ENCODE measurements at places on chromosomes 11 and 22.
A peak's percentile ranks its signal among the peaks of the same experiment; 100 is the strongest.

DNA sequence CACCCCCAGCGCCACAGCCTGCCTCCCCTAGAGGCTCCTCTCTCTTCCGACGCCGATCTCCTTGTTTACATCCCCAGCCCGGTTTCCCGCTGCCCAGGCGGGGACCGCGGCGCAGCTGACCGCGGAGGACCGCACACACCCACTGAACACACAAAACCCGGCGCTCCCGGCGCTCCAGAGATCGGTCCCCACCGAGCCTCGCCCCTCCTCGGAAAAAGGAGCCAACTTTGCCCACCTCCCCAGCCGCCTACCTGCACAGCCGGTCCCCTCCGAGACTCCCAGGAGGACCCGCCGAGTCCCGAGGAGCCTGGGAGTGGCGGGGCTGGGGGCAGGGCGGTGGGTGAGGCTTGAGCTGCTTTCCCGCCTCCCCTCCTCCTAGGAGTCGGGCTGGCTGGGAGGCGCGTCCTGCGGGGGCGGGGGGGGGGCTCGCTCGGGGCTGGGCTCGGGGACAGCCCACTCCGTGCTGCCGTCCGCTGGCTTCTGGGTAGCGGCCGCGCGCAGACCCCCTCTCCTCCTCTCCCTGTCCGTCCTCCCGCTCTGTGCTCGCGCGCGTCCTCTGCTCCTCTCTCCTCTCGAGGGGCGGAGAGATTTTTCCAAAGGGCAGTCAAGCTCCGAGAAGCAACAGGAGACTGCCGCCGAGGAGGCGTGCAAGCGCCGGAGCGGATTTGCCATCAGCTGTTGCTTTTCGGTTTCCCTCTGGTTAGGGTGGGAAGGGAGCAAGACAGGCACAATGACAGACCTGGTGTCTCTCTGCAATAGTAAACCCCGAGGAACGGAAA, at the start of gene FXYD6:
FXYD6 (minus strand) TSS at position 318 of the 779 bp plus-strand sequence. CDS start 33,882 bp downstream, outside the sequence.
- peak; percentile 68 for ATAC-seq

GRCh38 chr11:59708537-59708936, 5.1 kb downstream of the OR10V1 start:
- no peak for ATAC-seq

GRCh38 chr11:122399375-122399774, 256.1 kb upstream of the UBASH3B start:
- ATAC-seq: no peak

DNA sequence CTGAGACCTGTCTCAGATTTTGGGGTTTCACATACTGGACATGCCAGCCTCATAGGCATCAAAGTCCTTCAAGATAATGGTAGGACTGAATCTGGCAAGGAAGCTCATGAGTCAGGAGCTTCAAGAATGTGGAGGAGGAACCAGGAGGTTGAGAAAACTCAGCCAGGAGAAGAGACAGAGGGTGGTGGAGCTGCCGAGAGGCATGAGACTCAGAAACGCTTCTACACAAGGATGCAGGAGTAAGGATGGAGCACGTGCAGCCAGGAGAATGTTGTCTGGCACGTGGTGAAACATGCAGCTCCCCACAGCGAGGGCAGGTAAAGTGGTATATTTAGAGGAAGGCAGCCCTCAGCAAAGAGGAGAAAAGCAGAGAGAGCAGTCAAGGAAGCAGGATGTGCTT, 148.7 kb upstream of the ISX start:
- no peak for ATAC-seq

DNA sequence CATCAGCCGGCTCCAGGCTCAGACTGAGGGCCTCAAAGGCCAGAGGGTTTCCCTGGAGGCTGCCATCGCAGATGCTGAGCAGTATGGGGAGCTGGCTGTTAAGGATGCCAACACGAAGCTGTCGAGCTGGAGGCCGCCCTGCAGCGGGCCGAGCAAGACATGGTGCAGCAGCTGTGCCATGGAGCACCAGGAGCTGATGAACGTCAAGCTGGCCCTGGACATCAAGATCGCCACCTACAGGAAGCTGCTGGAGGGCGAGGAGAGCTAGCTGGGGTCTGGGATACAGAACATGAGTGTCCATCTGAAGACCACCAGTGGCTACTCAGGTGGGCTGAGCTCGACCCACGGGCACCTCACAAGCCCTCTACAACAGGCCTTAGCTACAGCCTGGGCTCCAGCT, 4.0 kb upstream of the SCUBE2 start:
- no peak for ATAC-seq

GRCh38 chr11:116043857-116044256, 539.6 kb upstream of the CADM1 start:
- no peak for ATAC-seq

DNA sequence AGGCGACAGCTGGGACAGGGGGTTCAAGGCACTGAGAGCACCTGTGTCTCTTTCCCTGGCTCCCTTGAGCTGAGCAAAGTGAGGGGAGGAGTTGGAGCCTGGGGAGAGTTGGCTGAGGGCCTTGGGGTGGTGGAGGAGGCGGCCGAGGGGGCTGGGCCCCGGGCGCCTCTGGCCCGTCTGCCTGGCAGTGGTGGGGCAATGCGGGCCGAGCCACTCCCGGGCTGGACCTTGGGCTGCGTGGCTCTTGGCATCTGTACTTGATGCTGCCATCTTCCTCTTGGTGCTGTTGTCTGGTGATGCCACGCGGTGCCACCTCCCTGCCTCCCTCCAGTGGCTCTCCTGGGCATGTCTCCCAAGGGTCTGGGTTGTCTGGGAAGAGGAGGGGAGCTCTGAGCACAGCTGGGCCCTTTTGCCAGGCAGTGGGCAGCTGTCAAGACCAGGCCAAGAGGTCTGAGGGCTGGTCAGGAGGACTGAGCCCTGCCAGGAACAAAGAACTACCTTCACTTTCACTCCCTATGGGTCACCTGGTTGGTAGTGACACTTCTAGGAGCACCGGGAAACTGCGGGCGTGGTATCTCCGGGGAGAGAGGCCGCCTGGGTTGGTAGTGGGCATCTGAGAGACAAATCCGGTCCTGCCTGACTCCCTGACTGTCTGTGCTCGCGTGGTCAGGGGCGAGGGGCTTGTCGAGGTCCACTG, 1.3 kb downstream of the GRIK4 start:
- ATAC-seq: no peak

DNA sequence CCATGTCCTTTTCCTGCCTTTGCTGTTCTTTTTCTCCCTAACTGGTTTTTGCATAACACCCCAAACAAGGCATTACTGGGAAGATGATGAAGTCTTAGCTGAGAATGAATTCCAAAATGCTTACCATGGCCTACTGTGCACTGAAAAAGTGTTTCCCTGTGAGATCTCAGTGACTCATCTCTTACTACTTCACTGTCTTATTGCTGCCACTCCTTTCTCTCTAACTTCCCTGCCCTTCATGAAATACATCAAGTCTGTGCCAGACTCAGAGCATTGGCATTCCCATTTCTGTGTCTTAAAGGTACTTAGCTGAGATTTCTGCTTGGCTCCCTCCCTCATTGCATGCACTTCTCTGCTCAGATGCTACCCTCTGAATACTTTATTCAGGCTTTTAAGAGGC, 49.1 kb upstream of the MUC15 start:
- ATAC-seq: peak; percentile 63

DNA sequence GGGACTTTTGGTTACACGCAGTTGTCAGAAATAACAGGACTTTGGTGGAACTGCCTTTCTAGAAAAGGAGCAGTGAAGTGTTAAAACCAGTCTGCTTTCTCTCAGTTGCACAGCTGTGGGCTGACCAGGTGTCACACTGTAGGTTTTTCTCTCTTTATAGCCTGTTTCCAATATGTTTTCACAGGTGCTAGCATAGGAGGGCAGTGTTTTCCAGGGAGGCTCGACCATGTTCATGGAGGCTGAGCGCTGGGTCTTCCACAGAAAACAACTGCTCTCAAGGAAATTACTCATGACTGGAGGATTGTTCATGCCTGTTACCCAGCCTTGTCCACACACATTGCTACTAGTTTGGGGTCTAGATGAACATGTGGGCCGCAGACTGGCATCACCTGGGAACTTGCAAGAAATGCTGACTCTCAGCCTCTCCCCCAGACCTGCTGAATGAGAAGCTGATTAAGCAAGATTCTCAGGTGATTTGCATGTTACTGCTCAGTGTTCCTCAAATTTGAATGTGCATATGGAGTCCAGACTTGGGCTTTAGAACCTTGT, 157.7 kb downstream of the MAML2 start:
- ATAC-seq: no peak

- no peak for ATAC-seq
These were observed 93.3 kb downstream of the SGSM3 start for GRCh38 chr22:40463683-40464082.

DNA sequence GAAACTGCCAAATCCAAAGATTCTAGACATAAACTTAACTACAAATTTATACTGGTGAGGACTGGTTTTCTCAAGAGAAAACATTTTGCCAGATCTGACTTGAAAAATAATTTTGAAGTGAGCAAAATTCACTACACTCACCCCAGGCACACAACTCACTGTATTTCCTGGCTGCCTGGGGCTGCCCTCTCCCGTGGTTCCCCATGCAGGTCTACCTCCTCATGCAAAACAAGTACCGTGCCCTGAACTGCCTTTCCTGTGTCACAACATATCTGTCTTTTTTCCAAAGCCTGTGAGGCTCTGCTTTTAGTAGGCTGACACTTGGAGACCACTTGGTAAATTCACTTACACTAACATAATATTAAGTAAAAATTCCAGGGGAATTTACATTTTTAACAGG, 76.4 kb downstream of the LIF start:
- no peak for ATAC-seq

- ATAC-seq: no peak
These were observed 2.6 kb upstream of the ENDOD1 start for GRCh38 chr11:95086836-95087570.

GRCh38 chr11:66727282-66728037, 1.6 kb downstream of the SPTBN2 start:
- ATAC-seq: peak; percentile 56

DNA sequence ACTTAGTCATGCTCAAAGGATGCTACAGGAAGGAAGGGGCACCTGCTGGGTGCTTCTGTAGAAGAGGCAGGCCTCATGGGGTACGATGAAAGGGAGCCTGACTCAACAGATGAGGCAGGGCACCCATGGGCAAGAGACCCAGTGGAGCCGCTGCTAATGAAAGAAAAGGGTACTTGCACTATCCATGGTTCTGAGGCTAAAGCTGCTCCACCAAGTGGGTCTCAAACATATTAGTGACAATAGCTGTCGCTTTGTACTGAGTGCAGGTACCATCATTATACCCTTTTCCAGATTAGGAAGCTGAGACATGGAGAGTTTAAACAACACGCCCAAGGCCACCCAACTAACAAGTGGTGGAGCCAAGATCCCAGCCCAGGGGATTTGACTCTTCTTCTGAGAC, 127.5 kb upstream of the SERPIND1 start:
- ATAC-seq: no peak

GRCh38 chr11:78355309-78355705, 62.3 kb downstream of the GAB2 start:
- ATAC-seq: no peak

- no peak for ATAC-seq
These were observed 907.5 kb upstream of the CCDC90B start for GRCh38 chr11:84193706-84194105.

GRCh38 chr11:75031224-75031753, 42.6 kb downstream of the NEU3 start:
- ATAC-seq: peak; percentile 61

GRCh38 chr11:100734743-100735527, 47.8 kb downstream of the ARHGAP42 start:
- no peak for ATAC-seq

GRCh38 chr11:19740586-19740985, 27.9 kb downstream of the NAV2 start:
- no peak for ATAC-seq

GRCh38 chr22:48498526-48499331, 1328.9 kb downstream of the BRD1 start:
- ATAC-seq: no peak

DNA sequence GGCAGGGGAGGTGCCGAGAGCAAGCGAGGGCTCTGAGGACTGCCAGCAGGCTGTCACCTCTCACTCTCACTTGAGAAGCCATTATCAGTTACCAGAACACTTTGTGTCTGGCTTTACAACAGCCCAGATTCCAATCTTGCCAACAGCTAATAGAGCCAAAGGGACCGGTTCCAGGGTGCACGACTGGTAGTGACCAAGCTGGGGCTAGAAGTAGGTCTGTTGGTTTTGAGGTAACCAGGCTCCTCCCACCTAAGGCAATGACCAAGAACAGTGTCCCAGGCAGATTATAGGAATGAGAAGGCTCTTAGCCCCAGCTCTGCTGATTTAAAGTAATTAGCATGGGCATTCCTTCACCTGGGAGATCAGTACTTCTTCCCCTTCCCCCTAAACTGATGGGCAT, 7.2 kb upstream of the IL10RA start:
- no peak for ATAC-seq

GRCh38 chr11:120775986-120776951, 247.6 kb upstream of the TBCEL start:
- no peak for ATAC-seq

DNA sequence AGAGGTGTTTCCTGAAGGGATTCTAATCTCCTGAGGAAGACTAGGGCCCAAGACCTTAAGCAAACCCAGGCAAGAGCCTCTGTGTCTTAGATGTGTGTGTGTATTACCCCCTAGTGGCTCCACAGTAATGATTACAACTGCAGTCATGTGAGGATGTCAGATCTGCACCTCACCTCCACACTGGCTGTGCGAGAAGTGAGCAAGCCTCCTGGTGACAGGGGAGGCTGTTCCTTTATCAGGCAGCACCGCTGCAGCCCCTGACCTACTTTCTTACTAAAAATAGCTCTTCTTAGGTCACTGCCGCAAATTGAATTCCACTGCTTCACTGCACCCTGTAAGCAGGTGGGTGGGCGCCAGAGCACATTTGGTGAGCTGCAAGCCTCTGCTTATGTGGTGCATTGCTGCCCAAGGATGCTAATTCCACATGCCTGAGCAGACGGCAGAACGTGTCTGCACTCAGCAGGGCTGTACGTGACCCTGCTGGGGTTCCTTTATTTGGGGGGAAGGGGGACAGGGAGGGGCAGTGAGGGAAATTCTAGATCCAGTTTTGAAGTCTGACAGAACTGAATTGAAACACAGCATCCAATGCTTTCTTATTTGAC, 112.4 kb downstream of the KCNC1 start:
- ATAC-seq: peak; percentile 95

- no peak for ATAC-seq
These were observed 11.4 kb upstream of the APOL3 start for GRCh38 chr22:36171941-36172340.

DNA sequence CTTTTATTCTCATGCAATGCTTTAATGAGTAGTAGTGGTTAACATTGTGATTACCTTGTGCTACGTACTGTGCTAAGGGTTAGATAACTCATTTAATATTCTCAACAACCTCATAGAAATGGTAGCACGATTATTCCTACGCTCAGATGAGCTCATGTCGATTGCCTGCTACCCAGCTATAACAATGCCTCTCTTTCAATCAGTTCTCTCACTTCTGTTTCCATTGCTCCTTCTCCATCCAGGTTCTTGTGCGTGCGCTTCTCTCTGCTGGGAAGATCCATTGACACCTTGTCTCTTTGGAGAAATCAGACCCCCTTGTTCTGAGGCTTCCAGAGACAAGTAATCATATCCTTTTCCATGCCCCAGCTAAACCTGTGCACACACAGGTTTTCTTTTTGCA, 120.8 kb downstream of the NECTIN1 start:
- no peak for ATAC-seq
